ENCODE measurements at places on chromosomes 1 and 21. TPM values are rescaled to one million over a fixed set of nuclear protein-coding genes. Genes with fewer than 3 reads are reported as not detected.

DNA sequence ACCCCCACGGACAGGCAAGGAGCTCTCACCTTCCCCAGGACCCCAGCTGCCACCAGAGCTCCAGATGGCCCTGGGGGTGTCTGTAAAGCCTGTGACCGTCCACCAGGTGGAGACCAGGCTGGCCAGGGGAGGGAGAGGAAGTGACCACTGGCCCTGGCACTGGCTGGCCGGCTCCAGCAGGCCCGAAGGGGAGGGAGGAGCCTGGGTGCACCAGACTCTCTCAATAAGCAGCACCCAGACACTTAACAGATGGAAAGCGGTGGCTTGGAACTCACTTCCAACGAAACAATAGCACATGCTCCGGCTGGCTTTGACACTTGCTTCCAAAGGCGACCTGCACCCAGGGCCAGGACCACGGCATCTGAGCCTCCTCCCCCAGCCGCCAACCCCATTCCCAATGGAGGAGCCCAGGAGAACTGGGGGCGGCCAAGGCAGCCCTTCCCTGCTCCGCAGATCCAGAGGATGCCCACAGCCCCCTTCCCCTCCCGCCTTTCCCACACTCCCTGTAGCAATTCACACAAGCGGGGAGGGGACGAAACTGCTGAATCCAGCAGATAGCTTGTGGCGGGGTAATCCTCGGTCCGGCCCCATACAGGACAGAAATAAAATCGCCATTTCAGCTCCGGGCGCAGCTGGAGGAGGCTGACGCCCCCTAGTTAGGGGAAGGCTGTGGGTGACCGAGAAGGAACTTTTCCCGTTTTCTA, 742 bp upstream of the PDE9A start:
- peak; percentile 93 for DNase-seq
- no peaks in the 10 kb centered on the region for H3K36me3 ChIP-seq
- peaks cover 19% of the 10 kb centered on the region for H3K27me3 ChIP-seq
- peaks cover 25% of the 10 kb centered on the region for H3K4me1 ChIP-seq
- H3K27ac ChIP-seq, result peak overlapping the region; percentile 56
- peak overlapping the region; percentile 79 for H3K4me3 ChIP-seq

DNA sequence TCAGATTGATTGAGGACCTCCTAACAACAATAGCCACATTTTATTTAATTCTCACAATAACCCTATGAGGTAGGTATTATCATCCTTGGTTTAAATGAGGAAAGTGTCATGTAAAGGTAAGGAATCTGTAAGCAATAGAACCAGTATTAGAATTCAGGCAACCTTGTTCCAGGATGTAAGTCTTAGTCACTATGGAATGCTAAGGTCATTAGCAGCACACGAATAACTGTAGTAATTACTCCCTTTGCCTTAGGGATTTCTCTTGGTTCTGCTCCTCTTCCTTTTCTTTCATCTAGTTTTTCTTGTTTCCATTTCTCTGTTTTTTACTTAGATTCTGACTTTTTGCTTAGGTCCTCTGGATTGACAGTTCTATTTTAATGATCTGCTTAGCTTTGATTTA, 23.1 kb upstream of the ATP6V1G3 start:
- DNase-seq, result no peak
- no peaks in the 10 kb centered on the region for H3K36me3 ChIP-seq
- no peak overlapping the region for H3K27ac ChIP-seq
- peaks cover 20% of the 10 kb centered on the region for H3K4me1 ChIP-seq

GRCh38 chr1:15426492-15427279, 11.6 kb upstream of the CTRC start:
- no peak for DNase-seq
- no peaks in the 10 kb centered on the region for H3K27me3 ChIP-seq
- no peak overlapping the region for H3K4me3 ChIP-seq
- H3K27ac ChIP-seq, result peak overlapping the region; percentile 27
- peaks cover 14% of the 10 kb centered on the region for H3K4me1 ChIP-seq
- H3K36me3 ChIP-seq, result peaks cover 3% of the 10 kb centered on the region

Gene LEFTY2
- total RNA-seq, result not detected

GRCh38 chr21:15592271-15592860, 137.4 kb upstream of the USP25 start:
- peaks cover 41% of the 10 kb centered on the region for H3K27me3 ChIP-seq
- H3K27ac ChIP-seq, result no peak overlapping the region
- no peaks in the 10 kb centered on the region for H3K36me3 ChIP-seq
- H3K4me1 ChIP-seq, result no peaks in the 10 kb centered on the region
- H3K4me3 ChIP-seq, result no peak overlapping the region
- DNase-seq, result no peak

DNA sequence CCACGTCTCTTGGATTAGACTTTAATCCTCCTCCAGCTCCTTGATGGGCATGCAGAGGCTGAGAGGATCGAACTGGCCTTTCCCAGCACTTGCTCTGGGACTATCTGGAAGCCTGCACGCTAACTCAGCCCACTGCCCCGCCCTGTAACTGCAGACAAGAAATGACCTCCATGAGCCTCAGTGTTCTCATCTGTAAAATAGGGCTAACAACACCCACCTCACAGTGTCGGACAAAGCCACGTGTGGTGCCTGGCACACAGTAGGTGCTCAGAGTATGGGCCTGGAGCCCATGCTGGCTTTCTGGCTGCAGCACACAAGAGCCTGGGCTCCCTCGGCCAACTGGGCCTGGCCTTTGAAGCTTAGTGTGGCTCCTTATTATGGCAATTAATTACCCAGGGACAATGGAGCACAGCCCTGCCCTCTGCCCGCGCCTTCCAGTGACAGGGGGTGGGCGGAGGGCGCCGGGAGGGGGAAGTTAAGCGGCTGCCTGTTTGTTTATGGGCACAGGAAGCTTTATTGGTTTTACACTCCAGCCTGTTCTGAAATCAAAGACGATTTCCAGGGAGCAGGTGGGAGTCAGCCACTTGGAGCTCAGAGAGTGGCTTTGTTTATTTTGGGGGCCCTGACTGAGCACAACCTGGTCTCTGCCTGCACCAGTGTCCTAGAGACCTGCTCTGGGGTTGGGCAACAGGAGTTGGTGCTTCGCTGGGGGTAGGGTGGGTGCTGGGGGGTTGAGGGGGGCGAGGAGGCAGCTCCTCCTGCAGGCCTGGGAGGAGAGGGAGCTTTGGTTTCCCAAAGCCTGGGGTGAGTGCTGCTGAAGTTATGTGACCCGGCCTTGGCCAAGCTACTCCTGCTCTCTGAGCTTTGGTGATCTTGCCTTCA, 31.0 kb downstream of the PAX7 start:
- H3K27ac ChIP-seq, result no peak overlapping the region
- peaks cover 28% of the 10 kb centered on the region for H3K27me3 ChIP-seq
- DNase-seq, result no peak
- no peaks in the 10 kb centered on the region for H3K4me1 ChIP-seq

DNA sequence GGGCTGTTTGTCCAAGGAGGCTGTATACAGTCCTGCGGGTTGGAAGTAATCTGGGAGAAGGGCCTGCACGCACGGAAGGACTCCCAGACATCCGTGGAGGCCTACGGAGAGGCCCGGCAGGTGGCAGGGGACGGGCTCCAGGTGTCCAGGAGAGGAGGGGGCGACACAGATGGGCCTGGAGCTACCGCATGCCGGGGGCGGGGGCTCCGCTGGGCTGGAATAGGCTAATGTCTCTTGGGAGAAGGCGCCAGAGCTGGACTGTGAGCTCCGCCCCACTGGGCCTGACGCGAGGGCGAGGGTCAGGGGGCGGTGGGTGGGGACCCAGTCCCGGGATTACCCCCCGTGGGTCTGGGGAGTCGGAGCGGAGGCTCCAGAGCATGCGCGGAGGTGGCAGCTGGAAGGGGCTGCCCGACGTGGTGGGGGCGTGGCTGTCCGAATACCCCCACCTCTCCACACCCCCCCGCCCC, 659 bp downstream of the AGO1 start:
- H3K36me3 ChIP-seq, result peaks cover 4% of the 10 kb centered on the region
- no peak for DNase-seq
- H3K27ac ChIP-seq, result peak overlapping the region; percentile 59

Gene FAM177B
- not detected for total RNA-seq

DNA sequence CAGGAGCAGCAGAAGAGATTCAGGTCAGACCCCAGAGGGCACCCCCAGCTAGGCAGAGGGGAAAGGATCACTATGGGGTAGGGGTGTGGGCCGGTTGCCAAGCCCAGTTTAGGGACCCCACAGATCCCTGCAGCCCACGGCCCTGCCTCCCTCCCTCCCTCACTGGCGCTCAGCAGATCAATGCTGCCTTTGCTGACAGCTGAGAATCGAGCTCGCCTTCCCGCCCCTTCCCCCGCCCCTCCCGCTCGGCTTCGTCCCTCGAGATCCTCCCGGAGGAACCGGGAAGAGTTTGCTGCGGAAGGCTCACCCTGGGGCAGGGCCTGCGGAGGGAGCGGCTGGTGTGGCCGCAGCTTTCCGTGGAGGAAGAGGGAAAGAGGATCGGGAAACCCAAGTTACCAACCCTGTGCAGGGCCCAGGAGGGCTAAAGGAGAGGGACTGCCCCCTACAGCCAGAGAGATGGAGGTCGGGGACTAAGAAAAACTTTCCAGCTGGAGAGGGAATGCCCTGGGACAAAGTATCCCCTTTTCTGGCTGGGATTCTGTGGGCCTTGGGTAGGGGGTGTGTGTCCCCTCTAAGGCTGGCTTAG, 1.1 kb upstream of the KCNQ4 start:
- no peaks in the 10 kb centered on the region for H3K27me3 ChIP-seq
- H3K36me3 ChIP-seq, result peaks cover 6% of the 10 kb centered on the region
- H3K4me1 ChIP-seq, result peaks cover 15% of the 10 kb centered on the region
- DNase-seq, result no peak
- peak overlapping the region; percentile 74 for H3K4me3 ChIP-seq

Gene INKA2
- 6.2 TPM for total RNA-seq

GRCh38 chr1:150149271-150150132, at the start of gene PLEKHO1:
TSS of gene PLEKHO1 (plus strand) at chr1:150149916. CDS start at chr1:150150258, 342 bp downstream.
- H3K36me3 ChIP-seq, result peaks cover 11% of the 10 kb centered on the region
- H3K27me3 ChIP-seq, result no peaks in the 10 kb centered on the region
- peaks cover 40% of the 10 kb centered on the region for H3K4me1 ChIP-seq

DNA sequence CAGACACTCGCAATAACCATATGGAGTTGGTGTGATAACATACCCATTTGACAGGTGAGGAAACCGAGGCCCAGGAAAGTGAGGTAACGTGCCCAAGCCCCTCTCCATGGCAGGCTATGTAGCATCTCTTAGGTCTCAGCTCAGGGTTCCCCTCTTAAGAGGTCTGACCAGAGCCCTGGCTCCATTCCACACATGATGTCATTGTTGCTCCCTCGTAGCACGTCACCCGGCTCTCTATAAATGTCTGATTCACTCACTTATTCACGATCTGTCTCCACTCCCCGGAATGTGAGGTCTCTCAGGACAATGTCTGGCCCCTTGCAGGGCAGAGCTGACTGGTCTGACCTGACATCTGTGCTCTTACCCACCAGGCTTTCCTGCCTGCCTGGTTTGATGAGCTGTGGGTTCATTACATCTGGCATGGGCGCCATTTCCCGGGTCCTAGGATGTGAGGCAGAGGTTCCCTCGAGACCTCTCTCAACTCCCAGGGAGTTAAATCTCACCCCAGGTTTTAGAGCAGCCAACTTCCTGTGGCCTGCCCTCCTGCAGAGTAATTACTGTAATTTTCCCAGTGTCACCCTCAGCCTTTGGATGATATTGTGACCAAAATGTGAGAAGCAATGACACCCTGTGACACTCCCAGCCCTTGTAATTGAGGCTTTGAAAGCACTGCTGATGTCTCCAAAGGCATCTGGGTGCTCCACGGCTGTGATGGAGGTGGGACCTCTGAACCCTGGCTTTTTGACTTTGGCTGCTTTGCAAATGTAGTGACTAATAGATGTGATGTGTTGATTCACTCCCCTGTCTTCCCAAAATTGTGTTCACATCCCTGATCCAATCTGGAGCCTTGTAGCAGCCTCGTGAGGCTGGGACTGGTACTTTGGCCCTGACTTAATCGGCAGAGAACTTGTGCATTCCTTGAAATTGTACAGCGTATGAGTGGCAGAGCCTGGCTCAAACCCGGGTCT, 10.6 kb downstream of the ACTL8 start:
- H3K36me3 ChIP-seq, result no peaks in the 10 kb centered on the region
- peaks cover 29% of the 10 kb centered on the region for H3K4me1 ChIP-seq
- no peaks in the 10 kb centered on the region for H3K27me3 ChIP-seq
- H3K4me3 ChIP-seq, result no peak overlapping the region
- DNase-seq, result no peak
- H3K27ac ChIP-seq, result peak overlapping the region; percentile 65

Gene MROH7
- not detected for total RNA-seq

Gene HPCAL4
- total RNA-seq, result not detected

GRCh38 chr1:154198756-154199562, 7.1 kb upstream of the TPM3 start:
- H3K36me3 ChIP-seq, result no peaks in the 10 kb centered on the region
- no peak overlapping the region for H3K4me3 ChIP-seq
- DNase-seq, result no peak
- peaks cover 17% of the 10 kb centered on the region for H3K27me3 ChIP-seq

- H3K27me3 ChIP-seq, result peaks cover 2% of the 10 kb centered on the region
- peak overlapping the region; percentile 66 for H3K27ac ChIP-seq
- H3K4me3 ChIP-seq, result no peak overlapping the region
- H3K4me1 ChIP-seq, result peaks cover 36% of the 10 kb centered on the region
Measured at GRCh38 chr1:85240174-85240601, 19.3 kb downstream of the C1orf52 start.

Gene SYPL2
- 1.1 TPM for total RNA-seq

GRCh38 chr1:36285443-36286101, 20.6 kb upstream of the SH3D21 start:
- H3K4me3 ChIP-seq, result no peak overlapping the region
- peaks cover 35% of the 10 kb centered on the region for H3K36me3 ChIP-seq
- no peak for DNase-seq
- peak overlapping the region; percentile 52 for H3K27ac ChIP-seq

Gene NFIA
- 43.3 TPM for total RNA-seq

- H3K27me3 ChIP-seq, result no peaks in the 10 kb centered on the region
- no peak for DNase-seq
- peaks cover 14% of the 10 kb centered on the region for H3K36me3 ChIP-seq
- no peak overlapping the region for H3K27ac ChIP-seq
- H3K4me3 ChIP-seq, result no peak overlapping the region
Measured at GRCh38 chr1:25563330-25564215, 20.2 kb downstream of the LDLRAP1 start.

- H3K36me3 ChIP-seq, result peaks cover 9% of the 10 kb centered on the region
- no peak overlapping the region for H3K27ac ChIP-seq
- H3K4me3 ChIP-seq, result no peak overlapping the region
- no peak for DNase-seq
- peaks cover 3% of the 10 kb centered on the region for H3K4me1 ChIP-seq
- H3K27me3 ChIP-seq, result no peaks in the 10 kb centered on the region
Measured at GRCh38 chr1:19785660-19786059, 14.1 kb downstream of the TMCO4 start.

Gene TMEM183A
- total RNA-seq, result 59.6 TPM

- DNase-seq, result no peak
- peak overlapping the region; percentile 74 for H3K27ac ChIP-seq
- H3K36me3 ChIP-seq, result no peaks in the 10 kb centered on the region
- H3K4me1 ChIP-seq, result peaks cover 36% of the 10 kb centered on the region
Measured at GRCh38 chr1:216457356-216457755, 34.1 kb upstream of the USH2A start.

DNA sequence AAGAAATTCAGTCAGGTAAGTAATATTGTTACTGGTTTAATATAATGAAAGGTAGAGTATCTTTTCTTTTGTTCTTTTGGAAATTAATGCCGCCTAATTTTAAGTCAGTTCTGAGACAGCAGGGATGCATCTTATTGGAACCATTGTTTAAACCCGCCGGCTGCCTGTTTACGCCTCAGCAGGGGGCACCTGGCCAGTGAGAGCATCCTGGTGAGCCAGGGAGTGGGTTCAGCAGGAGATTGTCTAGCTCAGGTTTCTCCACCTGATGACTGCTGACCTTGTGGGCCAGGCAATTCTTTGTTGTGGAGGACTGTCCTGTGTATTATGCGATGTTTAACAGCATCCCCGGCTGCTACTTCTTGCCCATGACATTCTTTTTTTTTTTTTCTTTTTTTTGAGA, 30.2 kb downstream of the CHAF1B start:
- DNase-seq, result no peak
- no peak overlapping the region for H3K4me3 ChIP-seq
- H3K36me3 ChIP-seq, result peaks cover 7% of the 10 kb centered on the region
- no peak overlapping the region for H3K27ac ChIP-seq
- peaks cover 4% of the 10 kb centered on the region for H3K4me1 ChIP-seq
